ENCODE measurements at places on chromosomes 6 and 20. TPM values are rescaled to one million over a fixed set of nuclear protein-coding genes. Genes with fewer than 3 reads are reported as not detected.

Gene LRRC73
- 0.99 TPM for total RNA-seq

DNA sequence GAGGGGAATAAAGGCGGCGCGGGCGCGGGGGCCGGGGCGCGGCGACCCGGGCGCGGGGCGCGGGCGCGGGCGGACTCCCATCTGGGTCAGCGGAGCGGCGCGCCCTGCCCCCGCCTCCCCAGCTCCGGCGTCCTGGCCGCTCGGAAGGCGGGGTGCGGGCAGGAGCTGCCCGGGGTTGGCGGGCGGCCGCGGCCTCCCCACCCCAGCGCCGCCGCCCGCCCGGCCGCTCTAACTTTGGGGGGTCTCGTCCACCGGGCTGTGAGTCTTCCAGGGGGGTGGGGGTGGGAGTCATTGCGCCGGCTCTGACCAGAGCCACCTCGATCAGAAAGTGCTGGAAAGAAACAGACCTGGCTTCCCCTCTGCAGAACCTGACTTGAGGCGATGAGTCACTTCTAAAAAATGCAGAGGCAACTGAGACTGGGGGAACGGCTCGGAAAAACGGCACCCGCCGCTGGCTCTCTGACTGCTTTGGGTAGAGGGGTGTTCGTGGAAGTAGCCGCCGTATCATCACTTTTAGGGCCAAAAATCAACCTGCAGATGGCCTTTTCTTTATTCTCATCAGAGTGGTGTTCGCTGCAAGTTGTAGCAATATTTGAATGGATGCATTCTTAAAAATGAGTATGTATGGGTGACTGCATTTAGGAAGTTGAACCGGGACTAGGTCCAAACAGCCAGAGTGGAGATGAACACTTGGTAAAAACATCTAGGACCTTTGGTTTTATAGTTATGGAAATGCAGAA is 667 bp downstream of the CAP2 start:
- no peak for DNase-seq

DNA sequence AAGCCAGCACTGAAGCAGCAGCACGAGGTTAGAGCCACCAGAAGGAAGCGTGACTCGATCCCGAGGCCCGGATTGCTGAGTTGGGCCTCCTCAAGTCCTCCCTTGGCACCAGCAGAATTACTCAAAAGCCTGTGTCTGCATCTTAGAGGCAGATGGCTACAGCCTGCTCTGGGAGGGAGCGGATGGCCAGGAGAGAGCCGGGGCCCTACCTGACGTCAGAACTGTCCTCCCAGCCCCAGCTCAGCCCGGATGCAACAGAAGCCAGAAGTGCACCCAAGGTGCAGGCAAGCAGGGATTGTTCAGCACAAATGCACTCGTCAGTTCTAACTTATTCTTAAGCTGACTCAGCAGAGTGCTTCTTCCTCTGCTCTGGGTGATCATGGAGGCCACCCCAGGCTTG is 155.5 kb upstream of the RPS6KA2 start:
- DNase-seq: no peak

DNA sequence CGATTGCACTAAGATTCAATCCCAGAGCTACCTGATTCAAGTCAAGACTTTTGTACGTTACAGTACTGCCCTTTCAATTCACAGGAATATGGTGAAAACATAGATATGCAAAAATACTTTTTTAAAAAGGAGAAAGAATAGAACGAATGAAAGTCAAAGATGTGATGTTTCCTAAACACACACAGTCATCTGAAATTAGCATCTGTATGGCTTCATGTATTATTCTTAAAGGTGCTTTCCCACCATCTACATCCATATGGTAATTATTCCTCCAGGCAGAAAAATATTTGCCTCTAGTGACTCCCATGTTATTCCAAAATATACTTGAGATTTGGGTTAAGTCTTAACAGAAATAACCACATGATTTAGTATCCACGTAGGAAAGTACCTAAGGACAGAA is 115.5 kb upstream of the LAMP5 start:
- DNase-seq: no peak

- peak; percentile 42 for DNase-seq
Observed at GRCh38 chr6:108359901-108360882, 65.3 kb downstream of the AFG1L start.

Measured in B cell (primary cell).